ENCODE measurements at places on chromosomes 3 and 15. TPM values are rescaled to one million over a fixed set of nuclear protein-coding genes. Genes with fewer than 3 reads are reported as not detected.

GABRB3 gene
- total RNA-seq: not detected

FOXB1 gene
- not detected for total RNA-seq

ALAS1 gene
- 32.7 TPM for total RNA-seq

EPHB1 gene
- 14.5 TPM for total RNA-seq

RGMA gene
- total RNA-seq: not detected

ZDHHC23 gene
- 2.6 TPM for total RNA-seq

KBTBD13 gene
- not detected for total RNA-seq

SLC12A1 gene
- not detected for total RNA-seq

HRG gene
- total RNA-seq: not detected

LARP6 gene
- total RNA-seq: 7.1 TPM

Data from bladder microvascular endothelial cell (primary cell).